ENCODE measurements at places on chromosomes 6 and 20.

- DNase-seq = no peak
Observed at GRCh38 chr6:70312165-70312745, 9.4 kb upstream of the COL9A1 start.

DNA sequence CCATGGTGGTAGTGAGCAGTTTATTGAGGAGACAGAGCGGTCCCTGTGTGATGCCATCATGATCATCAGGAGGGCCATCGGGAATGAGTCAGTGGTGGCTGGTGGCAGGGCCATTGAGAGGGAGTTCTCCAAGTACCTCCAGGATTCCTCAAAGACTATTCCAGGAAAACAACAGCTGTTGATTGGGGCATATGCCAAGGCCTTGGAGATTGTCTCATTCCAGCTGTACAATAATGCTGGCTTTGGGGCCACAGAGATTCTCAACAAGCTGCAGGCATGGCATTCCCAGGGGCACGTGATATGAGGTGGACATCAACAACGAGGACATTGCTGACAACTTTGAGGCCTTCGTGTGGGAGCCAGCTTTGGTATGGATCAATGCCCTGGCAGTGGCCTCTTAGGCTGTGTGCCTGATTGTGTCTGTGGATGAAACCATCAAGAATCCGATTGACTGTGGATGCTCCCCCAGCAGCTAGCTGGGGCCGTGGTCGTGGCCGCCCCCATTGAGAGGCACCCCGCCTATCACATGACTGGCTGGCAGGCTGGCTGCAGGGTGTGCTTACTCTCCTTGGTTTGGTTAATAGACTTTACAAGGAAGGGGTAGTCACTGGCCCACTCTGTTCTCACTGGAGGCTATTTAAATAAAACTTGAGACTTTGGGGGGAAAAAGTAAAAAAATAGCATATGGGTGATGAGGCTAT, 16.7 kb downstream of the RAET1E start:
- no peak for DNase-seq

GRCh38 chr6:145075425-145075824, 659.9 kb downstream of the EPM2A start:
- no peak for DNase-seq

GRCh38 chr6:140758169-140758877, 1374.4 kb upstream of the GJE1 start:
- no peak for DNase-seq

DNA sequence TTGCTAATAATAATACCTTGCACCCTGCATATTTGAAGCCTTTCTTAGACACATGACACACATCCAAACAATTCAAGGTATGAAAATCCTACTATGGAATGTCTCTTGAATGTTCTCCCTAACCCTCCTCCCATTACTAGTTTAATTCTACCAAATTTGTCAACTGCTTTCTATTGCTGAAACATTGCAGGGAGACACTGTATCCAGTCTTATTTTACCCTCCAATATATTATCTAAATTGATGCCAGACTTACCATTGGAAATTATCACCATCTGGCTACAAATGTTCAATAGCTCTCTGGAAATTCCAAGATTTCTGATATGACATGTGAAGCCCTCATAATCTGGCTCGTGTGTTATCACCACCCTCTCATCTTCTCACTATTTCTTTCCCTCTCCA, 1027.3 kb upstream of the CITED2 start:
- DNase-seq = no peak

- no peak for DNase-seq
Observed at GRCh38 chr6:136866872-136867416, 44.6 kb downstream of the PEX7 start.

- no peak for DNase-seq
Observed at GRCh38 chr20:45317826-45318225, 9.7 kb upstream of the MATN4 start.

DNA sequence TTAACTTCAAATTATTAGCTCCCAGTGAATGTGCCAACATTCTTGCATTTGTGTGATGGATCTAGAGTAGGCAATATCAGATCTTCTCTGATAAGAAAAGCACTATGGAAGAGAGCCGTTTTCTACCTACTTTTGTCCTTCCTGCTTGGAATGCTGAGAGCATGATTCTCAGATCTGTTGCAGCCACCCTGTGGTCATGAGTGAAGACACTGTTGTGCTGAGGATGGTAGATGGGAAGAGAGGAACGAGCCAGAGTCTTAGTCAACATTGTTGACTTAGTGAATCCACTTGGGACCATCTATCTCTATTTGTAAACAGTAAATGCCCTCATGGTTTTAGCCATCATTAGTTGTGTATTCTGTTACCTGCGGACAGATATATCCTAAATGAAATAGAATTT, 202.6 kb downstream of the CD109 start:
- DNase-seq = no peak

GRCh38 chr6:49698478-49698877, 14.9 kb downstream of the CRISP2 start:
- DNase-seq = no peak

- DNase-seq = no peak
Observed at GRCh38 chr6:47032974-47033765, 9.0 kb downstream of the ADGRF1 start.

- DNase-seq = no peak
Observed at GRCh38 chr6:94727710-94728109, 849.6 kb upstream of the MANEA start.

GRCh38 chr6:34375833-34376232, 16.6 kb downstream of the NUDT3 start:
- no peak for DNase-seq

- no peak for DNase-seq
Observed at GRCh38 chr6:169960003-169960344, 208.6 kb downstream of the ERMARD start.

- peak; percentile 17 for DNase-seq
Observed at GRCh38 chr20:20664795-20665589, 47.5 kb downstream of the RALGAPA2 start.

DNA sequence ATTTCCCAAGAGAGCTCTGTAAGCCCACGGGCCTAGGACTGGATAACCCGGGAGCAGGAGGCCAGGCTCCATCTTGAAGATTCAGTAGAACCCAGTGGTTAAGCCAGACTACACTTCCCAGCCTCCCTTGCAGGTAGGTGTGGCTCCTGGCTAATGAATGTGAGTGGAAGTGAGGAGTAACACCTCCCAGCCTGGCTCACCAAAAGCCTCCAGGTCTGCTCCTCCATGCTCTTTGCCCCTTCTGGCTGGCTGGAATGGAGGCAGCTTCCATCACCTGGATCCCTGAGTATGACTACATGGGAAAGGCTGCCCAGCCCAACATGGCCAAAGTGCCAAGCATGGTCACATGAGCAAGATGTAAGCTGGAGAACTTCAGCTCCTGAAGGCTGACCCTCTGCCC, 9.7 kb downstream of the LRRN4 start:
- no peak for DNase-seq

DNA sequence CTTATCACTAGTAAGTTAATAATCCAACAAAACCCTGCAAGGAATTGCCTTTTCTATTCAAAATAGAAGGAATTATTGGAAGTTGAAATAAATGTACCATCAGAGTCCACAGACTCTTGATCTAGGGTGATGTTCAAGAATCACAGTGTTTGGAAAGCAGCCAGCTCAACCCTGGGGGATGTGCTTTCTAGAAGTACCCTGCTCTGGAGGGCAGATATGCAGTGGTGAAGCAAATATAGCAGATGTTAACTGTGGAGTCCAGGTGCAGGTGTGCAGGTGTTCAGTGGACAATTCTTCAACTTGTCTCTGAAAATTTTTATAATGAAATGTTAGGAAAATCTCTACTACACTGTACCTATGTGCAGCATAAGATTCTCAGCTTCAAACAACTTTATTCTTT, 9.1 kb upstream of the INSM1 start:
- no peak for DNase-seq

GRCh38 chr6:107768044-107768443, 56.1 kb downstream of the SCML4 start:
- DNase-seq = no peak

DNA sequence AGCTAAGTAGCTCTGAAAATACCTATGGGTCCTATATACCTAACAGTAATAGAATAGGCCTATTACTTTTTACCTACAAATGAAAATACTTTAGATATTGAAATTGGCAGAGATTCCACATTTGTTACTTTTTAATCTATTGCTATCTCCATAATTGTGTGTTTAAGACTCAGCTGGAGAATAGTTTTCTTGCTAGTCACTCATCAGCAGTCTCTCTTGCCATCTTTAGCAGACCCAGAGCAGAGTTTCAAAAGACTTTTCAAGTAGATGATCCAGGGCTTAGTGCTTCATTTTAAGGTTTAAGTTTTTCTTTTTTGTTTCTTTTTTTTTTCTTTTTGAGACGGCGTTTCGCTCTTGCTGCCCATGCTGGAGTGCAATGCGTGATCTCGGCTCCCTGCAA, 12.9 kb downstream of the ANKS1A start:
- no peak for DNase-seq

DNA sequence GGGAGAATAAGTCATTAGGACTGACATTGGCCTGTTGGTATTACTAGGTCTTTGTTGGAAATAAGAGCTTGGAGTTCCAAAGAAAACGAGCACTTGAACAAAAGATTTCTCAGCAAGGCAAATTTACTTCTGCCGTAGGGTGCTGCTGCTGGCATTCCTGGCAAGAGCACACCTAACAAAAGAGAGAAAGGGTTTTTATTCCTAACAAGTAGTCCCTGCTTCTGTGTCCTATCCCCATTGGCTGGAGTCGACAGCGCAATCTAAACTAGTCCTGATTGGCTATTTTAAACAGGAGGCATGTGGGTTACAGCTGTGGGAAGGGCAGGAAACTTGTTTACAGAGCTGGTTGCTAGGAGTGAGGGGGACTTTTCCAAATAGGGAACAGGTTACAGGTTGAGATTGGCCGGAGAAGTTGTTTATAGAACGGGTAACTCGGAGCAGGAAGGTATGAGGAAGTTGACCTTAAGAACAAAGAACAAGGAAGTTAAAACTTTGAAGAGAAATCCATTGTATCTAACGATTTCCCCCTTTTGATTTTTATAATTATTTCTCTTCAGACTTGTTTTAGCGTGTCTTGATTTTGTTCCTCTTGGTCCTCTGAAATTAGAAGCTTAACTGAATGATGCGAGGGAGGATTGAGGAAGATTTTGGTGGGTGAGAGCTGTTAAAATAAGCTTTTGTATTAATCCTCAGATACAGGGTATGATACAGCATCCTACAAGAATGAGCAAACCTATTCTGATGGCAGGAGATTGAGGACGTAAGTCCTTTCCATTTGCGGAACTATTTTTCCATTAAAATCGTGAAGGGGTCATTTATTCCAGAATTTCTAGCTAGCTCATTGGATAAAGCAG, 3.4 kb upstream of the ZNFX1 start:
- no peak for DNase-seq

DNA sequence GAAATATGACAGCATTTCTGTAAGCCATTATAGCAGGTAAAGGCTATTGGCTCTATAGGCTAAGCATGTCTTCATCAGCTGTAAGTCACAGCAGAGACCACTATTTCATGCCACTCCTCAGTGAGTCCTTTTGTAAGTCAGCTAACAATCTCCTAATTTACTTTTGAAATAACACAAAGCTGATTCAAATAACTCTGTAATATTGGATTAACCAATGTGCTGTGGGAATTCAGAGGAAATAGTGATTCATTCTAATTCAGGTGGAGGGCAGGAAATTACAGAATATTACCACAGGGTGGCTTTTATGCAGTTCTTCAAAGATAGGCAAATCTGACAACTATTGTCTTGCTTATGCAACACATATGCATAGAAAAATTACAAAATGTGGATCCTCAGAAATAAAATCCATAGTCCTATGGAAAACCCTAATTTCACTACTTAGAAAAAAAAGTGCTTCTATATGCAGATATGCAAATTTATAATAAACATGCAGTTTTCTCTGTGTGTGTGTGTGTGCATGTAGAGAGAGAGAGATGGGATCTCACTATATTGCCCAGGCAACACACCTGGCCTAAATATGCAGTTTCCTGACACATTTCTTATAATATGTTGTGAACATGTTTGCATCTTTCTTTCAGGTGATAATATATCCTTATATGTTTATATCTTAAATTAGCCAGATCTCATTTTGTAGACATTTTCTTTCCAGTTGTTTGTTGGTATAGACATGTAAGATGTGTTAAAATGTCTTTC, 4.8 kb upstream of the SMIM28 start:
- DNase-seq = no peak

- no peak for DNase-seq
Observed at GRCh38 chr6:37313723-37314486, 39.9 kb upstream of the RNF8 start.

DNA sequence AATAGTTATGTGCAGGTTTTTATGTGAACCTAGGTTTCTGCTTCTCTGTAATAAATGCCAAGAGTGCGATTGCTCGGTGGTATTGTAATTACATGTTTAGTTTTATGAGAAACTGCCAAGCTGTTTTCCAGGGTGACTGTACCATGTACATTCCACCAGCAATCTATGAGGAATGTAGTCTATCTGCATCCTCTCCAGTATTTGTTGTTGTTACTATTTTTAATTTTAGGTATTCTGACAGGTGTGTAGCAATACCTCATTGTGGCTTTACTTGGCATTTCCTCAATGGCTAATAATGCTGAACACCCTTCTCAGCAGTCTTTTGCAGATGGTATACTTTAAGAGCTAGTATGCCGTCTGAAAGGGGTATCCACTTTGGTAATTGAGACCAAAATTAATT, 142.1 kb downstream of the BMP2 start:
- DNase-seq = no peak

DNA sequence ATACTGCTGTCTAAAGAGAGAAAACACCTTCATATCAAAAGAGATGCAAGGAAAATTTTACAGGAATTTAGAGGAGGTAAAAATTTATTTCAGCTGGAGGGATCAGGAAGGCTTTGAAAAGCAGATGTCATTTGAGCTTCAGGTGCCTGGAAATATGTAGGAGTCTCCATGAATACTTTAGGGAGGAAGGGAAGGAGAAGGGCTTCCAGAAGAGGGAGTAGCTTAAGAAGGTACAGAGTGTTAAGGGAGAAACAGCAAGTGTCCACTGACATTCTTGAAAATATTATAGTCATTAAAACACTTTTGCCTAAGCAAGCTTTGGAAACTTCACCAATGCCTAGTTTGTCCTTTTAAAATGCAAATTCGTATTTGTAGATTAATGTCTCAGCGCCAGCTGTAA, 27.2 kb downstream of the L3MBTL3 start:
- DNase-seq = no peak

GRCh38 chr20:59247731-59248684, 52.4 kb upstream of the EDN3 start:
- no peak for DNase-seq

DNA sequence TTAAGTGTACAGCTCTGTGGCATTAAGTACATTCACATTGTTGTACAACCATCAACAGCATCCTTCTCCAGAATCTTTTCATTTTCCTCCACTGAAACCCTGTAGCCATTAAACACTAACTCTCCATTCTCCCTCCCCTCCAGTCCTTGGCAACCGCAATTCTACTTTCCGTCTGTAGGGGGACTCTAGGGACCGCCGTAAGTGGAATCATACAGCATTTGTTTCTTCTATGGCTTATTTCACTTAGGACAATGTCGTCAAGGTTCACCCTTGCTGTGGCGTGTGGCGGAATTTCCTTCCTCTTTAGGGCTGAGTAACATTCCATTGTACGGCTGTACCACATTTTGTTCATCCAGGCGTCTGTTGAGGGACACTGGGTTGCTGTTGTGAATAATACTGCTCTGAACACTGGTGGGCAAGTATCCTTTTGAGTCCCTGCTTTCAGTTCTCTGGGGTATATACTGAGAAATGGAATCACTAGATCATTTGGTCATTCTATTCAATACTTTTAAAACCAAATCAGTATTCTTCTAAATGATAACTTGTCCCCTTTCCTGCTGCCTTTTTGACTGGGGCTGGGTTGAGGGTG, 50.7 kb downstream of the PPP1R3G start:
- DNase-seq = peak; percentile 32
